ENCODE measurements at places on chromosomes 12 and 14. TPM values are rescaled to one million over a fixed set of nuclear protein-coding genes. Genes with fewer than 3 reads are reported as not detected.

DNA sequence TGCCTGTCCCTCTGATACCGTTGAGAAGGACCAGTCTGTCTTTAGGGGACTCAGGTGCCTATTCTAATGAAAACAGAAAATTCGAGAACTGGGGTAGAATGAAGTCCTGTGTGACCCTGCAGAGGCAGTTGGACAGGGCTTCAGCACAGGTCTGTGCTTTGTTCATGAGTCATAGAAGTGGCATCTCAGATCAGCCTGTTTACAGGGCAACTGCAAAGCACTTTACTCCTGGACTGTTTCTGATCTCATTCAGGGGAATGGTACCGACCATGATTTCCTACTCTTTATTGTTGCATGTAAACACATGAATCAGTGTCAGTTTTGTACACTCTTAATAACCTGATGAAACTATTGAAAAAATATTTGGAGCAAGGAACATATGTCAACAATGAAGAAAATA is 1517.0 kb downstream of the AACS start:
- DNase-seq: no peak

DNA sequence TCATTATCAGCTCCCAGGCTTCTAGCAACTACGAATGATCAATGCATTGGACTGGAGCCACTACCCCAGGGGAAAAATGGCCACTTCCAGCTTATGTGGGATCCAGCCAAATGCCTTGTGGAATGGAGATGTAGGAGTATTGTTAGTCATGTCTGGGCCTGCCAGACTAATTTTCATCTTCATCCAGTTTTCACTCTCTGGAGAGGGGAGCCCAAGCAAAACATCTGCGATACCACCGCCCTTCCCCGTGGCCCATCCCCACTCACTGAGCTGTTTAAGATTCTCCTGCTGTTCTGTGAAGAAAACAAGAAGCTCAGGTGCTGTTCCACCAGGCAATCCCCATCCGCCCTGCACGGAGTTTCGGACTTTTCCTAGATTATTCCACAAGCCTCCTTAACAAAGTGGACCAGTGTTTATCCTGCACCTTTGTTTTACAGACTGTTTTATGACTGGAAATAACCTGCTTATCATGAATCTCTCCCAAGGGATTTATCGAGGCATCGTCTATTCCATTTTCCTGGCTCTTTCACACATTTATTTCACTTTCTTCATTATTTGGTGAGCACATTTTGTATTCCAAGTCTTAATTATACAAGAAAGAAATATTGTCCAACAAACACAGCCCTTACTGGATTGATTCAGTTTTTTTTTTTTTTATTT is 35.5 kb upstream of the MAX start:
- DNase-seq: no peak

DNA sequence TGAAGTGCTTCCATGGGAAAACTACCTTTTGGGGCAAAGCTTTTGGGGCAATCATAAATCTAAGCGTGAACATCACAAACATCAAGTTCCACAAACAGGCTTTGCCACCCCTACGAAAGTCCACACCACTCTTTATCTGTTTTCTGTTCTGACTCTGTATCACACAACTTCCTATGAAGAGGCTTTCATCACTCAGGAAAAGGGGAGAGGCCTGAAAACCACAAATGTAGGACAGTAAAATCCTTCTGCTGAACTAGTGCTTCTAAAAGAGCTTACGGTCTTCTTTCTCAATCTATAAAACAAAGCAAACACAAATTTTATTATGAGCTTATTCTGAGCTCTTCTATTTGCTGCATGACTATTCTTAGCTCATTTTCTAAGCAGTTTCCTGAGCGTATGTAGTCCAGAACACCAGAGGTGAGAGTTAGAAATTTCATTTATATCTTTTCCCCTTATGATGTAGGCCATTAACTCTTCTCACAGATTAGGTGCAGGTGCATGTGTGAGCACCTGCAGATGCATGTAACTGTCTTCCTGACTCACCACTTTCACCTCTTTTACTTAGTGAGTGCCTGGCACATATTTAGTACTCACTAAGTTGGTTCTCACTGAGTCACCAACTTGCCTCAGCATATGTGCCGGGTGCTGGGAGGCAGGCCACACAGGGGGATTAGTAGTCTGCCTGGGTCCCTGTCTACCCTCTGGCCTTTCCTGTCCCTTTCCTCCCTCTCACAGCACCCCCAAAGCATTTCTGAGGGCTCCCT is 32.9 kb upstream of the SYCP3 start:
- DNase-seq: no peak

GRCh38 chr12:27180906-27181505 is 63.1 kb upstream of the STK38L start:
- no peak for DNase-seq

GRCh38 chr12:509500-509899 is 49.8 kb downstream of the B4GALNT3 start:
- no peak for DNase-seq

- no peak for DNase-seq
These were observed 72.1 kb upstream of the RTL1 start for GRCh38 chr14:100975671-100976070.

The CCDC196 gene
- total RNA-seq: not detected

The HOXC10 gene
- 8.5 TPM for total RNA-seq
